ENCODE measurements at places on chromosomes 5 and 9.
A peak's percentile ranks its signal among the peaks of the same experiment; 100 is the strongest.

DNA sequence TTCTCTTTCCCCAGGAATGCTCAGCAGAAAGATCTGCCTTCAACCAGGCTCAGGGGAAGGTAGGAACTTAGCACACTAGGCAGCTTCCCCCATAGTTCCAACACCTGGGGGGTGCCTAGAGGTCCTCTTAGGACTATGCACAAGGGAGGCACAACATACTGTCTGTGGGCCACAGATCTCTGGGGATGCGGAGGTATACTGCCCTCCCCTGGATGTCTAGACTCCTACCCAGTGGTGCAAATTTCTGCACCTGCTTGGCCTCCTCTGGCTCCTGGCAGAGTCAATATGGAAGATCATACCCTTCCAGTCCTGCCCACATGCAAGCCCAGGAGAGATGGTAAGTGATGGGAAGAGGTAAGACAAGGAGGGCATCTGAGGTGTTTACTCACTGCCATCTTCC, 247.5 kb upstream of the DAPK1 start:
- no peak for DNase-seq
- H3K27ac ChIP-seq = no peak overlapping the region
- H3K27me3 ChIP-seq = peaks cover 28% of the 10 kb centered on the region
- H3K36me3 ChIP-seq = no peaks in the 10 kb centered on the region
- no peaks in the 10 kb centered on the region for H3K4me1 ChIP-seq

DNA sequence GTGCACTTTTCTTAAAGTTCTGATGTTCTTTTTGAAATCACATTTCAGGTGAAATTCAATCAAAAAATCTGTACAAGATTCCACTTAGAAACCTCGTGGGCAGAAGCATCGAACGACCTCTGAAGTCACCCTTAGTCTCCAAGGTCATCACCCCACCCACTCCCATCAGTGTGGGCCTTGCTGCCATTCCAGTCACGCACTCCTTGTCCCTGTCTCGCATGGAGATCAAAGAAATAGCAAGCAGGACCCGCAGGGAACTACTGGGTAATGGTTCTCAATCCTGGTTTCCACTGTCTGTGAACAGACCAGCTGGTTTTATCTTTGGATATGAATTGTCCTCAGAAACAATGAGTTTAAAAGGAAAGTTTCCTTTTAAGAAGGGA, 8.1 kb upstream of the SLC2A8 start:
- H3K36me3 ChIP-seq = peaks cover 6% of the 10 kb centered on the region
- H3K4me3 ChIP-seq = peak overlapping the region; percentile 36
- H3K4me1 ChIP-seq = peaks cover 16% of the 10 kb centered on the region
- peaks cover 65% of the 10 kb centered on the region for H3K27me3 ChIP-seq

- H3K27me3 ChIP-seq = peaks cover 11% of the 10 kb centered on the region
- no peak for DNase-seq
- no peak overlapping the region for H3K4me3 ChIP-seq
- no peaks in the 10 kb centered on the region for H3K4me1 ChIP-seq
Observed at GRCh38 chr9:72895122-72895521, 57.7 kb downstream of the ALDH1A1 start.

- H3K4me3 ChIP-seq = no peak overlapping the region
- no peak for DNase-seq
- no peak overlapping the region for H3K27ac ChIP-seq
- H3K36me3 ChIP-seq = peaks cover 4% of the 10 kb centered on the region
- peaks cover 5% of the 10 kb centered on the region for H3K4me1 ChIP-seq
- H3K27me3 ChIP-seq = peaks cover 26% of the 10 kb centered on the region
Observed at GRCh38 chr9:93297659-93298497, 113.9 kb downstream of the WNK2 start.

GRCh38 chr9:76424491-76424890, 30.3 kb upstream of the RFK start:
- no peaks in the 10 kb centered on the region for H3K27me3 ChIP-seq
- H3K4me1 ChIP-seq = no peaks in the 10 kb centered on the region
- H3K27ac ChIP-seq = peak overlapping the region; percentile 7

DNA sequence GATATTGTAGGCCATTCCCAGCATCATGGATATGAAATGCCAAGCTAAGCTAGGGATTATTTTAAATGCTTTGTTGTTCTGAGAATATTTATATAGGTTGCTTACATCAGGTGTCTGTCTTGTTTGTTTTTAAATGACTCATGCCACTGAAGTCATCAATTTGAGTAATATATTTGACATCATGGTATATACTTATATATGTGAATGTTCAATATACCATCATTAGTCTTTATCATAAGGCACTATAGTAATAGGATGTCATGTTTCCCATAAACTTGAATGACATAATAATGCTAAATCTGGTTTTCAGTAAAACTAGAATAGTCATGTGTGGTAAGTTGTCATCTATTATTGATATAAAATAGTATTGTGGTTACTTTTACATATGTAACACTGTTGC, 13.1 kb downstream of the C9orf85 start:
- peaks cover 22% of the 10 kb centered on the region for H3K4me1 ChIP-seq
- no peak for DNase-seq
- peaks cover 5% of the 10 kb centered on the region for H3K36me3 ChIP-seq
- no peak overlapping the region for H3K4me3 ChIP-seq

DNA sequence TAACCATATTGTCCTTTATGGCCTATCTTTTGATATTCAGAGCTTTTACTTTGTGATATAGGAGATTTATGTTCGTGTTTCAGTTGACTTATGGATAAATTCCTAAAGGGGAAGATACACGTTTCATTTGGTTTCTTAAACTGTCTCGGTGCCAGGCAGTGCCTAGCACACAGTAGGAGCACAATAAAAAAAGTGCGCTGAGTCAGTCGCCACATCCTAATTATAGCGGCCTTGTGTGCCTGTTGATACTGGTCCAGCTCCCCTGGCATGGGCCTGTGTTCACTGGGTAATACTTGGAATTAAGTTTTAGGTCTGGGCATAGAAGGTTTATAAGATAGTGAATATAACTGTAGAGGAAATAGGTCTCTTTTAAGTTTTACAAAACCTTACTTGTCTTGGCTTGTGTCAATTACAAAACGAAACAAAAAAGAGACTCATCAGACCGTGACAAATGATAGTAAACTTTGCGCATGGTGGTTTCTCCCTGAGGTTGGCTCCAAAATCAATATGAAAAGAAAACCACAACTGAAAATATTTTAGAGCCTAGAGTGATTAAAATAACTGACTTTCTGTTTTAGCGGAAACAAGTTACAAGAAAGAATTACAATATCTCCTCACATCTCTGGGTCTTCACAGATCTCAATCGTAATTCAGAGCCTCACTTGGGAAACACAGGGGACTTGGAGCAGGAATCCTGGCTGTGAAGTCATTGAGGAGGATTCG, 84.8 kb downstream of the MVB12B start:
- peak overlapping the region; percentile 63 for H3K4me3 ChIP-seq
- H3K36me3 ChIP-seq = peaks cover 7% of the 10 kb centered on the region
- peak overlapping the region; percentile 85 for H3K27ac ChIP-seq
- no peaks in the 10 kb centered on the region for H3K27me3 ChIP-seq
- H3K4me1 ChIP-seq = peaks cover 51% of the 10 kb centered on the region

DNA sequence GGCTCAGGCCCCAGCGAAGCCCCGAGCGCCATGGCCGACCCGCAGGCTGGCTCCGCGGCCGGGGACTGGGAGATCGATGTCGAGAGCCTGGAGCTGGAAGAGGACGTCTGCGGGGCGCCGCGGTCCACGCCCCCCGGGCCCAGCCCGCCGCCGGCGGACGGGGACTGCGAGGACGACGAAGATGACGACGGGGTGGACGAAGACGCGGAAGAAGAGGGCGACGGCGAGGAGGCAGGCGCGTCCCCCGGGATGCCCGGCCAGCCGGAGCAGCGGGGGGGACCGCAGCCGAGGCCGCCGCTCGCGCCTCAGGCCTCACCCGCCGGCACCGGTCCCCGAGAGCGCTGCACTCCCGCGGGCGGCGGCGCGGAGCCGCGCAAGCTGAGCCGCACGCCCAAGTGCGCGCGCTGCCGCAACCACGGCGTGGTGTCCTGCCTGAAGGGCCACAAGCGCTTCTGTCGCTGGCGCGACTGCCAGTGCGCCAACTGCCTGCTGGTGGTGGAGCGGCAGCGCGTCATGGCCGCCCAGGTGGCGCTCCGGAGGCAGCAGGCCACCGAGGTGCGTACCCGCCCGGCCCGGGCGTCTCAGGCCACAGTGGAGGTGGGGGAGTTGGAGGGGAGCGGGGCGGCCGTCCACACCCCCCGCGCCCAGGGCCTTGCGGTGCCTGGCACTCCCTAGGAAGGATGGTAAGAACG, 1.6 kb downstream of the DMRT2 start:
- H3K4me3 ChIP-seq = no peak overlapping the region
- no peaks in the 10 kb centered on the region for H3K36me3 ChIP-seq
- H3K4me1 ChIP-seq = peaks cover 35% of the 10 kb centered on the region
- DNase-seq = no peak
- peaks cover 88% of the 10 kb centered on the region for H3K27me3 ChIP-seq

- H3K36me3 ChIP-seq = no peaks in the 10 kb centered on the region
- no peak overlapping the region for H3K4me3 ChIP-seq
- no peak overlapping the region for H3K27ac ChIP-seq
- no peaks in the 10 kb centered on the region for H3K4me1 ChIP-seq
- DNase-seq = no peak
- H3K27me3 ChIP-seq = peaks cover 17% of the 10 kb centered on the region
Observed at GRCh38 chr5:57338068-57338867, 144.3 kb downstream of the ACTBL2 start.

DNA sequence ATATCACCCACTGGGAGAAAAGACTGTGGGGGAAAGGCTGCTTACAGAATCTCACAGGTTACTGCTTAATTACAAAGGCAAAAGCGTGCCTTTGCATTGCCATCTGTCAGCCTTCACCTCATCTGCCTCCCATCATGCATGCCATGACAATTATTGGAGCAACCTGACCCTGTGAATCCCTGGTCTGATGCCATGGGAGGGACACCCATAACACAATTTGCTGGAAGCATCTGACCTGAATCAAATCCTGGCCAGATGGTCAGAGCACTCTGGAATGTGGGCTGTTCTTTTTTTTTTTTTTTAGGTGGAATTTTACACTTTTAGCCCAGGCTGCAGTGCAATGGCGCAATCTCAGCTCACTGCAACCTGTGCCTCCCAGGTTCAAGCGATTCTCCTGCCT, 11.6 kb upstream of the RETREG1 start:
- H3K27ac ChIP-seq = no peak overlapping the region
- no peak overlapping the region for H3K4me3 ChIP-seq
- no peaks in the 10 kb centered on the region for H3K36me3 ChIP-seq
- H3K4me1 ChIP-seq = no peaks in the 10 kb centered on the region
- no peak for DNase-seq

DNA sequence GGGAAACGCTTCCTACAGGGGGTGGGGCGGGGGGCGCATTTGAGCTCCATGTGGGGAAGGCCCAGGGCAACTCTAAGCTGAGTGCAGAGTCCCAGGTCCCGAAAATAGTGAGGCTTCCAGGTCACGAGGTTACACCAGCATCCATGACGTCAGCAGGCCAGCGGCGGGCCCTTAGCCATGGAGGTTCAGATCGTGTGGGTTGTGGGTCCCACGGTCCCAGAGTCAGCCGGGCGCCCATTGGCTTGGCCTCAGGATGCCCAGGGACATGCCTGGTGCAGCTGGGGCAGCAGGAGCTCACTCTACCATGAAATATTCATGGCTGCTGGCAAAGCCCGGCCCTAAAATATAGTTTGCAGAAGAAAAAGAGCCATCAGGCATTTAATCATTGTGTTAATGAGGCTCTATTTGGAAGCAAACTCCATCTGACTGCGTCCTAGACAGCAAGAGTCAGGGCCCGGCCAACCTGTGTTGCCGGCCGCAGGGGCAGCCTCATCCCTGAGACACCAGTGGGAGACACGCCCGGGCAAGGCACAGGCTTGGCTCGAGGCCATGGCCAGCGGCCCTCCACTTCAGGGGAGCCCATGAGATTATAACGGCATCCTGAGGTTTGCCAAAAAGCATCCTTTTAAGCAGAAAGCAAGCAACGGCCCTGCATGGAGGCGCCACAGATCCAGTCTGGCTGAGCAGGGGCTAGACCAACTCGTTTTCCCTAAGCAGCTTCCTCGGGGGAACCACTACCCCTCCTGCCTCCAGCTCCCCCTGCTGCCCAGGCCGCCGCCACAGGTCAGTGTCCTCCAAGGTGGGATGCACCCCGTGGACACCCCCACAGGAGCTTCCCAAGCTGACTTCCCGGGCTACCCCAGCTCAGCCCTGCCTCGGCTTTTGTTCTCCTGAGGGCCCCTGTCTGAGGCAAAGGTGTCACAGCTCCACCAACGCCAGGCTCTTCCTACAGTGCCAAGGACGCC, 108.9 kb upstream of the PPP1R26 start:
- no peak for DNase-seq
- H3K4me3 ChIP-seq = no peak overlapping the region
- H3K27ac ChIP-seq = no peak overlapping the region

- H3K36me3 ChIP-seq = peaks cover 22% of the 10 kb centered on the region
- no peaks in the 10 kb centered on the region for H3K27me3 ChIP-seq
- H3K4me3 ChIP-seq = peak overlapping the region; percentile 92
- H3K27ac ChIP-seq = peak overlapping the region; percentile 54
Observed at GRCh38 chr5:74639807-74640449, 600 bp downstream of the ENC1 start.

DNA sequence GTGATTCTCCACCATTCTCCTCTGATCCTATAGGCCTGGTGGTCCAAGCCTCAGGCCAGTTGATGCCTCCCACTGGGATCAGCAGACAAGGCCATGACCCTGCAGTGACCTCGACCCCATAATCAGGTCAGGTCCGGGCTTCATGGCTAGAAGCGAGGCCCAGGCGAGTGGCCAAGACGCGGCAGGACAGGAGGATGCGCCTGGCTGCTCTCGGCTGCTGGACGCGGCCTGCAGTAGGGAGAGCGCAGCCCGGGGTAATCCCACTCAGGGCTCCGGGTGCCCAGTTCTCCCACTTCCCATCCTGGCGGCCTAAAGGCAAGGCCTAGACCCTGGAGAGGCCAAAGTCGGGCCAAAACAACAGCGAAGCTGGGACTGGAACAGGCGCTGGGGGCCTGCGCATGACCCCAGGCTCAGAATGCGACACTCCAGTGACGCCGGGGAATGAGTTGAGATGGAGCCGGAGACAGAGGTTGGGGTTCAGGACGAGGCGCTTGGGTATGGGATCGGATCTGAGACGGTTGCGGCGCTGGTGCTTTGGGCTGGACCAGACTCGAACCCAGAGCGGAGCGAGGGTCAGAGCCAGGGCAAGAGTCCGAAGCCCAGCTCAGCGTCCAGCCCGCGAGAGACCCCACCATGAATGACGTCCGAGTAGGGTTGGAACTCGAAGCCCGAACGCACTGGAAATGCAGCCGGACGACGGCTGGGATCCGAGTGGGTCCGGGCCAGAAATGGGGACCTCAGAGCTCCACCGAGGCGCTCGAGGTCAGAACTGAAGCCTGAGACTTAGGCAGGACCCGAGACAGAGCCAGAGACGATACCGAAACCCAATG, 3.2 kb downstream of the LHX6 start:
- no peak for DNase-seq
- no peak overlapping the region for H3K4me3 ChIP-seq
- no peaks in the 10 kb centered on the region for H3K36me3 ChIP-seq
- H3K4me1 ChIP-seq = peaks cover 5% of the 10 kb centered on the region

DNA sequence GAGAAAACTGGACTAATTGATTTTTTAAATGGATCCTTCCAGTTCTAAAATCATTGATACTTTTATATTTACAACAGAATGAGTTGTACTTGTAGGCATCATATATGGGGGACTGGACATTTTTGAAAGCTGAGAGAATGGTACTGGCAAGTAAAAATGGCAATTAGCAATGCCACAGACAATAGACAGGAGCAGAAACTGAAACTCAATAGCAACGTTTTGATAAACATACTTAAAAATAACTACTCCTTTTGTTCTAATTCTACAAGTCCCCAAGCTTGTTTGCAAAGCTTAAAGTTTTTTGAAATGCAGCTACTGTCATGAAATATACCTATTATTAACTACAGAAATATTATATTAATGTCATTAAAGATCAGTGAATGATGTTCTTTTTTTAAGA, 52.8 kb upstream of the FBXL7 start:
- H3K36me3 ChIP-seq = peaks cover 2% of the 10 kb centered on the region
- no peak for DNase-seq
- H3K4me3 ChIP-seq = no peak overlapping the region
